Fibroblast of skin of right quadriceps (primary cell): ENCODE measurements at places on chromosomes 12 and 14.

- no peak for DNase-seq
These were observed 46.6 kb upstream of the TPH2 start for GRCh38 chr12:71892059-71892458.

DNA sequence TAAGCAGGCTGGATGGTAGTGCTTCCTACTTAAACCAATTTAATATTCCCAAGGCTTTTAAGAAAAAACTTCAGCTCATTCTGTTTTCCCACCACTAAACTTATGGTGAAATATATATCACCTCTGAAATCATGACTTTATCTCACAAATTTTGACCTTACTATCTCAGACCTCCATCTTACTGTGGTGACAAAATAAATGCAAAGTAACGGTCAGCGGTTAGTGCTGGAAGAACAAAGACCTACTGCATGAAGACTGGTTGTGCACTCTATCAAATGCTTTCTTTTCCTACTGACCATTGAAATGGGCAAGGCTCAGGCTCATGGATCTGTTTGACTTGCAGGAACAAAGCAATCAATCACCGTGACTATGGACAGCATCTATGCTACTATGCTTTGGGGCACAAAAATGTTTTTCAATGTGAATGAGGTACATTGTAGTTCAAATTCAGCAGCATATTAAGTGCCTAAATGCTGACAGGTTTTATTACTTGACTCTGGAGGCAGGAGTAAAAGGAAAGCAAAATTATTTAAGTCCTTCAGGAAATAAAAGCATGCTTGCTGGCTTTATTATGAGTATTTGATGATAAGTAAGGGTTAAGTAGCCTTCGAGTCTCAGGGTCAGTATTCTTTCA lies 43.1 kb upstream of the GTF2A1 start:
- no peak for DNase-seq

DNA sequence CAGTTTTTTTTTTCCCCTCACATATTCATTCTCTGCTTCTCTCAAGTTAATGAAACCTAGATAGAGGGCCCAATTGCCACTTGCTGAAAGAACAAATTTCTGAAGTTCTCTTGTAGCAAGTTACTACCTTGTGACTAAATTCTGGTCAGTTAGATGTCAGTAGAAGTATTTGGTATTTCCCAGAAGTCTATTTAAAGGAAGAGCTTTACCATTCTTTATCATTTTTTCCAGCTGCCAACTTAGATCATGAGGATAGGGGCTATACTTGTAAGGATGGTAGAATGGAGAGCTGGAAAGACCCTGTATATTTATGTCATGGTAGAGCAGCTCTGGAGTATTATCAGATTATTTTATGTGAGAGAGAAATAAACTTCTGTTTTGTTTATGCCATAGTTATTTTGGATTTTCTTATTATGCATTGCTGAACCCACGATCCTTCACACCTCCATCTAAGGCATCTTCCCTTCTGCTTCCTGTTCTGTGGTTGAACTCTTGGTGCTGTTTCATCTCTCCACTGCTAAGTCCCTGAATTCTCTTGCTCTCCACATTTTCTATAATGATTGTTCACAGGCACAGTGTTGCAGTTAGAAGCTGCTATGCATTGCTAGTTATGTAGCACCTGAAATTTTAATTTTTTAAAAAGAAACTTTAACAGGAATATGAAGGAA lies 25.9 kb downstream of the FUT8 start:
- no peak for DNase-seq

- peak; percentile 94 for DNase-seq
These were observed 33.9 kb upstream of the CDK17 start for GRCh38 chr12:96434107-96434506.

- DNase-seq, result peak; percentile 55
These were observed 17.8 kb downstream of the TAS2R50 start for GRCh38 chr12:10968765-10969456.

DNA sequence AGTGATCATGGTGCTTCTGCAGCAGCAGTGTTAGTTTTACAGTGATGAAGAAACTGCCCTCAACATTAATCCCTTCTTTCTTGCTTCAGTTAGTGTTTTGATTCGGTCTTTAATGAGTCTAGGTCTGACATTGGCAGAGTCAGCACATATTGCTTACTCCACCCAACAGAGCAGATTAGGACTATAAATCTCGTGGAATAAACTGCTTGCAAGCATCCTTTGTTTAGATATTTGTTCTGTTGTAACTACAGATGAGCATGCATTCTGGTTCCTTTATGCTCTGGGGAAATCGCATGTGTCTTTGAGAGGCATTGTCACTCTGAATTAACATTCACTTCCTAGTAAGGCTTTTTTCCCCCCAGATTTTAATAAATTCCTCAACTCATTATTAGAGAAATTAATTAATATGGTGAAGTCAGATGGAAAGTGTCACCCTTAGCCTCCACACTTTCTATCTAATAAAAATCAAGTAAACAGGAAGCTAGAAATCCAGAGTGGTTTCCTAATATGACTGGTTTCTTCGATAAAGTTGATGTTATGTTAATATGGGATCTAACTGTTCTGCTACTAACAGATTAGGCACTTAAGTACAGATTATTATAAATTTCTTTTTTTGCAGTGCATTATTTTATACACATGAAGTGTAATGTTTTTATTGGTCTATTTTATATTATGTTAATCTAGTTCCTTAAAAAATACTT lies 86.2 kb upstream of the SSTR1 start:
- no peak for DNase-seq

DNA sequence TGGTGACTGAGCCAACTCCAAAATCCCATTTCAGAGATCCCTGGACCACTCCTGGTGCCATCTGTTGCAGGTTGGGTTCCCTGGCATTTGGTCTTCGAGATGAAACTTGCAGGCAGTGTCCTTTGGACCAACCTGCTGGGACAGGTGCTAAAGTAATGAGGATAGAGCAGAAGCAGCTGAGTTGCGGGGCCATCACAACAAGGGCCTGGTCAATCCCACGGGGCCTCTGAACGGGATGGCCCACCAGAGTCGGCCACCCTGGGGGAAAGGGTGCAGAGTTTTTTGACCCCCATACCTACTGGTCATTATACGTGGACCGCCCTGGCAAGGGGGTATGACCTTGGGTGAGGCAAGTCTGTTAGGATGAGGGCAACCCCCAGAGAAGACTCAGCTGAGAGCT lies 39.3 kb downstream of the DLK1 start:
- no peak for DNase-seq

- DNase-seq, result no peak
These were observed 27.2 kb downstream of the SPX start for GRCh38 chr12:21553329-21553675.

DNA sequence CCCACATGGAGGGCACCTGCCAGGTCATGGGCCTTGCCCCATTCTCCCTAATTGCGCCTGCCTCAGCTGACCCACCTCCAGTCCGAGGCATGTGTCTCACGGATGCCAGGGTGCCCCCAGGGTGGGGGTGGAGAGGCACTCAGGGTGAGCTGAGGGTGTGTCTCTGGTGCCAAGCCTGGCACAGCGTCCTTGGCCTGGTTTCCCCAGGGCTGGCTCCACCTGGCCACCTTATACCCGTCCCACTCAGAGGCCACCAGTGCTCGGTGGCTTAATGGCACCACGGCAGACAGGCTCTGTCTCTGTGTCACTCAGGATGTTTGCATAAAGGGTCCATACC lies 33.6 kb upstream of the TDRD9 start:
- no peak for DNase-seq

DNA sequence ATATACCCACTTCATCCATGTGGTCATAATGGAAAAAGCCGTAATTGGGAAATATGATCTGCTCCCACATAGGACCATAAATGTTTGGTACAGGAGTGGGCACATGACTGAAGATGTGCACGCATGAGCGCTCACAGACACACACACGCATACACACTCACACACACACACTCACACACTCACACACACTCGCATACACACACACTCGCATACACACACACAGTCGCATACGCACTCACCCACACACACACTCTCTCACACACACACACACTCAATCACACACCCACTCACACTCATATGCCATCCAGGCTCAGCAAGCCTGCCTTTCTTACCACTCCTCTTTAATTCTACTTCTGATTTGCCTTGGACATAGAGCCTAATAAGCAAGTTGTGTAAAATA lies 45.6 kb upstream of the EGLN3 start:
- DNase-seq, result no peak

GRCh38 chr12:23528316-23528715 lies 421.2 kb downstream of the SOX5 start:
- no peak for DNase-seq

GRCh38 chr14:56061051-56061450 lies 57.2 kb upstream of the PELI2 start:
- DNase-seq, result no peak

GRCh38 chr14:101823511-101824120 lies 62.1 kb downstream of the PPP2R5C start:
- DNase-seq, result no peak

DNA sequence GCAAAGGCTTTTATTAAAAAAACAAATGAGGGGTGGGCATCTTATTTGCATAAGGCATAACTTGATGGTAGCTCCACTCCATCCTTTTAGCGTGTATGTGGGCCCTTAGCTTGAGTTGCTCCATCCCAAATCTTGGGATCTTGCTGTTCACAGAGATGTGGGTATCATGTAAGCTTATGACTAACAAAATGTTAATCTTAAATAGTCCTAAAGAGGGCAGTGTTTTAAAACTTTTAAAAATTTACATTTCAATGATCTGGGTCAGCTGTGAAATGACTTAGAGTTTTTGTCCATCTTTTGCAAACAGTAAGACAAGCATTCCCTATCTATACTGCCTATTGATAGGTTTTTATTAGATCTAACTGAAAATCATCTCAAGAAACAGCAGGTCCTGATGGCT lies 86.0 kb downstream of the SLCO1A2 start:
- DNase-seq, result peak; percentile 1

GRCh38 chr12:75571204-75571603 lies 59.8 kb upstream of the KRR1 start:
- no peak for DNase-seq

- no peak for DNase-seq
These were observed 436.0 kb upstream of the FBXO33 start for GRCh38 chr14:39868251-39868650.

- DNase-seq, result no peak
These were observed 769.0 kb upstream of the ALG10B start for GRCh38 chr12:37547611-37548010.

- peak; percentile 15 for DNase-seq
These were observed 3.5 kb downstream of the RPS6KL1 start for GRCh38 chr14:74919421-74920165.

DNA sequence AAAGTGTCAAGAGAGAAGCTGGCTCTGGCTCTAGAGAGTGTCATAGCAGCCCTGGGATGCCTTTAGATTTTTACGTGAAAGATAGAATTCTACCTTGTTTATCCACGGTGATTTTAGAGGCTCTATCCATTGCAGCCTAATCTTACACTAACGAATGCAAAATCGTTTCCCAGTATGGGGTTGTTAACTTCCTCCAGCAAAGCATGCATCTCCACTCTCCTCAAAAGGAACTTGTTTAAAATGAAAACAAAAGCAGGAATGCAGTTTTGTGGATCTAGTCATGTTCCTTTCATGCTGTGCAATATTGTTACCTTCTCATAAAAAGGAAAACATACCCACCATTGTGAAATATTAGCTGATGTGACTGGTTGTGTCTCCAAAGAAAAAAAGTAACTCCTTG lies 88.4 kb downstream of the ANO2 start:
- no peak for DNase-seq

GRCh38 chr12:116106870-116107269 lies 170.6 kb downstream of the MED13L start:
- no peak for DNase-seq

- no peak for DNase-seq
These were observed 39.4 kb downstream of the SDR9C7 start for GRCh38 chr12:56894698-56895368.

DNA sequence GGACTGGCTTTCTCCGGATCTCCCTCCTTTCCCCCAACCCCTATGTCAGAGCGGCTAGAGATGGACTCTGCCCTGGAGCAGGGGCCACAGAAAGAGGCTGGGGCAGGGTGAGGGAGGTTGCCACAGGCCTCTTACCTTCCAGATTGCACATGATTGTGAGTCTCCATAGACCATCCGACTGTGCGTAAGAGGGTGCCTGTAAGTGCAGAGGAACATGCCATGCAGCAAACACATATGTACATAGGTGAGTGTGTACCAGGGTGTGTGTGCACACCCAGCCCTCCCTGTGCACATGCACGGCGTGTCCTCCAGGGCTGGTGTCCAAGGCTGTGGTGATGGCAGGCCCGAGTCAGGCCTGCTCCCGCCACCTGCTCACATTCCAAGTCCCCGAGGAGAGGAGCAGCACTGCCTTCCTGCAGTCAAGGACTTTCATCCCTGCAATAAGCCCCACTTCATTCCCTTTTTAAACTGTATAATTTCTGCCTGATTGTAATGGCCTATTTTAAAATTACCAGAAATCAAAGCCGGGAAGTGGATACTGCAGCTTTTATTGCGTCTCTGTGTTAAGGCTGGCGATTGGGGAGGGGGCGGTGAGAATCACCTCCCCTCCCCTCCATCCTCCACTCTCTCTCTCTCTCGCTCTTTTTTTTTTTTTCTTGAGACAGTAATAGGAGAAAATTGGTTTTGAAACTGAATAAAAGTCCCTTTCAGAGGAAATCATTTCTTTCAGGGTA lies 28.5 kb downstream of the FAM222A start:
- no peak for DNase-seq

DNA sequence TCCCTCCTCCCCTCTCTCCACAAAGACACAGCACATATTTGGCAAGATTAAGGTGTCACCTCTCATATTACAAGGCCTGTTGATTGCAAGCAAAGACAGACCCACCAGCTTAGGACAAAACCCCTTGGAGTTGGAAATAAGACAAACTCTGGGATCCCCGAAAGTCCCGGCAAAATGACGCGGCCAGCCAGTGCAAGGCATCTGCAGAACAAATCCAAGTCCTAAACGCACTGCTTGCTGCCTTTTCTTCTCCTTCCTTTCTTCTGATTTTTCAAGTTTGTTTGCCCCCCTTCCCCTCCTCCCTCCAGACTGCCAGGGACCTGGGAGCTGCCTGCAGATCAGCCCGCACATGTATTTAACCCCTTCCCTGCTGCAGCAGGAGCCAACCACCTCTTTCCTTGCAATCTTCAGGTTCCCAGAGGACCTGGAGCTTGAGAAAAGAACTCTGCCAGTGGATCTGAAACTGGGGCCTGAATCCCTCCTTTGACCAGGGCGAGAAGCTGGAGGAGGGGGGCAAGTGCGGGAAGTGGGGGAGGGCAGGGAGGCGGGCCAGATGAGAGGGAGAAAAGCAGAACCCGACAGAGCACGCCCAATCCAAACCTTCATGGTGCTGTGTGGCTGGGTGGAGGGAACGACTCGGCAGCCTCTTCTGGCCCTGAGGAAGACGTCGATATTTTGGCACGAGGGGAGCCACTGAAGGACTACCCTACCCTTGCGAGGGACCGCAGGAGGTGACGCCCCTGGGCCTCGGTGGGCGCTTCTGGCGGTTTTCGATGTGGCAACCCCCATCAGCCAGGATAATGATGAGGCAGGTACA lies 2.0 kb upstream of the NTF3 start:
- DNase-seq, result peak; percentile 48

- peak; percentile 76 for DNase-seq
These were observed 131.6 kb downstream of the KSR2 start for GRCh38 chr12:117836999-117837736.

GRCh38 chr12:107544937-107545336 lies 140.7 kb upstream of the PWP1 start:
- DNase-seq, result no peak

- DNase-seq, result peak; percentile 35
These were observed 527.2 kb downstream of the NRXN3 start for GRCh38 chr14:78697341-78697740.

- no peak for DNase-seq
These were observed 2.1 kb downstream of the DIP2B start for GRCh38 chr12:50506753-50507473.

- no peak for DNase-seq
These were observed 28.6 kb downstream of the BRMS1L start for GRCh38 chr14:35854696-35855270.

- DNase-seq, result no peak
These were observed 420 bp upstream of the OTUB2 start for GRCh38 chr14:94025720-94026119.
